ENCODE measurements at places on chromosomes 2 and 18.

- peak; percentile 98 for DNase-seq
Measured at GRCh38 chr2:10931710-10932255, 20.0 kb downstream of the KCNF1 start.

GRCh38 chr2:13522917-13523821 lies 806.4 kb downstream of the TRIB2 start:
- peak; percentile 1 for DNase-seq

GRCh38 chr2:173431191-173431590 lies 76.5 kb downstream of the CDCA7 start:
- no peak for DNase-seq

DNA sequence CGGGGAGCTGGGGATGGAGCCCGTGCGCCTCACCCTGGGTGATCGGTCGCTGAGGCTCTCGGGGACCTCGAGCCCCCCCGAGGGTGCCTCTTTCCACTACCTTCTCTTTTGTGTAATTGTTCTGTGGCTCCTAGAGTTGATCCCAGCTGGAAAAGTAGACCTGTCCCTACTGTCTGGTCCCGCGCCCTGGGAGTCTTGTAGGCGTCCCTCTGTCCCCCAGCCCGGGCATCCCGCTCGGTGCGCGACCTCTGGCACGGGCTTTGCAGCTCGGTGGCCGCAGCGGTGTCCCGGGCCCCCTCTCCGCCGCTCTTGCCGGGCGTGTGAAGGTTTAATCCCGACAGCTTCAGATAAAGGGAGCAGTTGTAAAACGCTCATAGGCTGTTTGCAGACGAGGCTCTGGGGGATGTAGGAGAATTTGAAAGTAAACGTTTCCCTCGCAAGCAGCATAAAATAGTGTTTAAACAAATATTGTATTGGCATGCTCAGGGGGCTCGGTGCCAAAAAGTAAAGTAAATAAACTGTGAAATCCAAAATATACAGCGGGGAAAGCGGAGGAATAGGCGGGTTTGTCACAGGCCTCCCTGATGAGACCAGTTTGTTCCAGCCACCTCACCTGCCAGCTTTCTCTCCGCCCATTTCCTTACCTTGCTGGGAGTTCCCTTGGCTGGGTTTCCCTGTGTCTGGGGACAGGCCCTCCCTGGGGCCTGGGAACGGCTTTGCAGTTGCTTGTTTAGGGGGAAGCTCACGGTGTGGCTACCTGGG lies 1.9 kb downstream of the GLI2 start:
- DNase-seq, result peak; percentile 42

DNA sequence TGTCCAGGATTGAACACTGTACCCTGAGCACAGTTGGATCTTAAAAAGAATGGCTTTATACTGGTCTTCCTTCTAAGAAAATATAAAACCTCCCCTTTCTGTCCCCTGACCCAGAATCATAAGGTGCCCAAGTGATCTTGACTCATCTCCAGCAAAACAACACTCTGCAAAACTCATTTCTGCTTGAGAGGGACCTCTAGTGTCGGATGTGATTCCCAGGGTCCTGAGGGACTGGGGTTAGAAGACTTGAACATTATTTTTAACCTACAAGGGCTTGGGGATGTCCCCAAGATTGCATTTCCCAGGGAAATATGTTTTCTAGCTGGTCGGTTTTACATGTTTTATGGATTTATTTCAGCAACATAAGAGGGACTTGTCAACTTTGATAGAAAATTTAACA lies 1318.5 kb upstream of the CELF4 start:
- DNase-seq, result no peak

DNA sequence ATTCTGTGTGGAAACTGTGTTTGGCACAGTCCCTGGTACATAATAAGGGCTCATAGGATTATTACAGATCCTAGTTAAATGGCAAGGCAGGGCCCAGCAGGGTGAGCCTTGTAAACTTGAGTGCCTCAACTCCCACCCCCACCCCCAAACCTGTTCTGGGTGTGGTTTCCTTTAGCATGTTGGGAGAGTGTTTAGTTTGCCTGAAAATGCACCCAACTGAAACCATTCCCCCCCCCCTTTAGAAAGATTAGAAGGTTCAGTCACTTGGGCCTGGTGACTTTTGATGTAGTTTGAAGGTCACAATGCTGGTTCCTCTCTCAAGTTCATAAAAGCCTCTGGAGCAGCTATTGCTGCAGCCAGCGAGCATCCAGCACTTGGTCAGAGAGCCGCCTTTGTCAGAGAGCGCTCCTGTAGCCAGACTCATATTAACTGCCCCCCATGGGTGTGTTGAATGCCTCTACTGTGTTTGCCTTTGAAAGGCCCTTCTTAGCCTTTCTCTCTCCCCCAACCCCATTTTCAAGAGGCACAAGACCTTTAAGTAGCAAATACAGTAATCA lies 113.7 kb downstream of the SPTBN1 start:
- no peak for DNase-seq

DNA sequence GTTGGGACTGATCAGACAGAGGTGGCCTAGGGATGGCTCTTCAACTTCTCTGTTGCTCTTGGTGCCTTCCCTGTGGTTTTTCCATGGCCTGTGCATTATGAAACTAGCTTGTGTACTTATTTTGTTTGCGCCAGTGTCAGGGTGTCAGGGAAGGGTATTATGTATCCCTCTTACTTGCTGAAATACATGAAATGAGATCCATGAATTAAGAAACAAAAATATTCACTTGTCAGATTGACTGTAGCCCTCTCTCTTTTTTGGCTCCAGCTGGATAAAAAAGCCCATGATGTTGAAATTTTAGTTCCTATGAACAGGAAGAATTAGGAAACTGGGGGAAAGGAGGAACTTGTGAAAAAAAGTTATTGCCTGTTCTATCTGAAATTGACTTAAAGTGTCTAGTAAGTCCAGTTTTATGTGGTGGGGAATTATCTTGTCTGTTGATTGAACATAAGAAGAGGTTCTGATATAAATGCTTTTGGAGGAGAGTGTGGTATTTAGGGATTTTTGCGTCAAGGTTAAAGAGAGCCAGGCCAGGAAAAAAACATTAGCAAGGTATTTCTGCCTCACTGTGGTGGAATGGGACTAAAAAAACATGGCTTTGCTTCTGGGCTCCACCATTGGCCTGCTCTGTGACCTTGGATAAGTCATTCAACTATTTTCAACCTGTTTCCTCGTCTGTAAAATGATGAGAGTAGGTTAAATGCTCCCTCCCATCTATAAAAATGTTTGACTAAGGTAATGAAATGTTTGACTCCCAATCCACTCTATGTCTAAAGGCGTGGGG lies 12.0 kb downstream of the UGP2 start:
- DNase-seq, result peak; percentile 49

- DNase-seq, result peak; percentile 7
Measured at GRCh38 chr2:110848519-110849030, 116.2 kb downstream of the ACOXL start.

DNA sequence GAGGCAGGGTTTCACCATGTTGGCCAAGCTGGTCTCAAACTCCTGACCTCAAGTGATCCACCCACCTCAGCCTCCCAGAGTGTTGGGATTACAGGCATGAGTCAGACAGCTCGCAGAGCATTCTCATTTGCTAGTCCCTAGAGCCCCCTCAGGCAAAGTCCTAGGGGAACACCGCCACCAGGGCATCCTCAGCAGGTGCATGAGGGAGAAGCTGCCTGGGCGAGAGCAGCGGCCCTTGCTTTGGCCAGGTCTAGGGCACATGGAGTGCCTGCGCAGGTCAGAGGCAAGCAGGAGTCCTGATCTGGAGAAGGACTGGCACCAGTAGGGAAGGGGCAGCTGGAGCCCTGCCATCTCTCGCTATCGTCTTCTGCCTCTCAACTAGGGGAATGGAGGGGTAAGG lies 32.4 kb downstream of the NGEF start:
- peak; percentile 48 for DNase-seq

GRCh38 chr18:76460482-76460881 lies 34.6 kb downstream of the ZNF516 start:
- peak; percentile 62 for DNase-seq

DNA sequence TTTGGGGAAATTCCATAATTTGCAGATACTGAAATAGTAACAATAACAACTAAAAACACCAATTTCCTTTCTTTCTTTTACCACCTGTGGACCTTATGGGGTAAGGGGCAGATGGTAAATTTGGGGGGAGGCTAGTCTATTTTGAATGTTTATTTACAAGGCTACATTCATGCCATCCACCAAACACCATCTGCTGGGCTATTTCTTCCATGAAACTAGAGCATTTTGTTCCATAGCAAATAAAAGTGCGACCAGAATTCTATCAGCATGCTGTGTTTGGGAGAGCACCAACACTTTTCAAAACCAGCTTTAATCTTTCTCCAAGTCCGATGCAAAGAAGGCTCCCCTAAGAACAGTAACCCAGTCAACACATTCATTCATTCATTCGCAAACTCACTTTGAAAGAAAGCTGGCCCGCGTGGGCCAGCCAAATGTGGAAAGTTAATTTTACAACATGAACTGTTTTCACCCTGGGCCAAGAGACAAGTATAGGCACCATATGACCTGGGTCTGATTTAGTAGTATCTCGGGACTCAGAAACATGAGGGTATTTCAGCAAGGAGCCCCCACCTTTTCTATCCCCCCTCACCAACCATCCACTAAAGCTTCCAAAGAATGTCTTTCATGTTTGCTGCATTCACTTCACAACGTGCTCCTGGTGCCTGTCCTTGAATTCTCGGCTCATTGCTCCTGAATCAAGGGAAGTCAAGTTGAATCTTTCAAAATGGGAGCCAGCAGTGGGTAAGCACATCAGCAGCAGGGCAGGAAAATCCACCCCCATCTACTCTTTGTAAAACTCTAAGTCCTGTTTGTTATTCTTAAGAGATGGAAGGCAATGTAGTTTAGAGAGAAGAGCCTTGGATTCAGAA lies 210.6 kb downstream of the C1D start:
- no peak for DNase-seq

DNA sequence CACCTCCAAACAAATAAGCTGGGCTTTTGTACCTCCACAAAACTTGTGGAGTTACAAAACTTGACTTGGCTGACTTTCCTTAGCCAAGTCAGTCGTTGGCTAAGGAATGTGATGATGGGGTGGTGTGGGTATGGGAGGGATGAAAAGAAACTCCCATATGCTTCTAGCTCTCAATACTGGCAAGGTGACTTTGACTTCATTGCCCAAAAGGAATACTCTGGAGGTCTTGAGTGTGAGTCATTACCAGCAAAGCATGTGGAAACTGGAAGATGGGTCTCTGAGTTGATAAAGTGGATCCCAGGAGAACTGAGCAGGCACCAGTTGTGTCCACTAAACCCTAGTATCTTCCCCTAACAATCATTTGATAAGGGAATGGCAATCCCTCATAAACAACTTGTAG lies 226.7 kb downstream of the GULP1 start:
- peak; percentile 74 for DNase-seq

DNA sequence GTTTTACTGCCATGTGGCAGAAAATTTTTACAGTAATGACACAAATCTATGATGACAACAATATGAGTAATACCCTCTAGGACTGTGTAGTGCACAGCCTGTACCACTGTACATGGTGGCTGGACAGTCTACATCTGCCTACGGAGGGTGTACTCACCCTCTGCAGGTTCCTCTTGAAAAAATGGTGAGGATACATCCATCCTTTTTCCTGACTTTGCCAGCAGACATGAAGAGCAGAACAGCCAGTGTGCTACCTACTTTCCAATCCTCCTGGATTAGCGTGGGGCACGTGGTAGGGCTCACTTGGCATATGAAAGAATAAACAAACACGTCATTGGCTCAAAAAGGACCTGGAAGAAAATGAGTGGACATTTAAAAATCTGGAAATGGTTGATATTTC lies 62.6 kb downstream of the TRPM8 start:
- DNase-seq, result peak; percentile 68

DNA sequence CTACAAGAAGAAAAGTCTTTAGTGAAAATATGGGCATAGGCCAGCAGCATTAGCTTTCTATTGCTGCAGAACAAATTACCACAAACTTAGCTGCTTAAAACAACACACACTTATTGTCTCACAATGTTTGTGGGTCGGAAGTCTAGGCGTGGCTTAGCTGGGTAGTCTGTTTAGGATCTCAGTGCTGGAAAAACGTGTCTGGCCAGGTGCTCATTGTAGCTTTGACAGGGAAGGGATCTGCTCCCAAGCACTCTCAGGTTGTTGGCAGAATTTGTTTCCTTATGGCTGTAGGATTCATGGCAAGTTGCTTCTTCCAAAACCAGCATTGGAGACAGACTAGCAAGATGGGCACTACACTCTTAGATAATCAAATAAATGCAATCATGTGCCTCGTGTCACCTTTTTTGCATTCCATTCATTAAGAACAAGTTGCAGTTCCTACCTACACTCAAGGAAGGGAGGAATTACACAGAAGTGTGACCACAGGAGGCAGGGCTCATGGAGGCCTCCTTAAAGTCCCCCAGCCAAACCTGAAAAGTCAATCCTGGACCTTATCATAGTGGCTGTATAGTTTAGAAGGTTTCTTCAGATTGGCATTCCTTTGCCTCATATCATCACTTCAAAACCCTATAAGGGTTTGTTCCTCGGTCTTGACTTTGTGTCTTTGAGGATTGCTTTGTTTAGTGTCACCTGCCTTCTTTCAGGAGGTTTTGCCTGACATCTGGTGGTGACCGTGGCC lies 17.3 kb downstream of the MRPL30 start:
- DNase-seq, result no peak

DNA sequence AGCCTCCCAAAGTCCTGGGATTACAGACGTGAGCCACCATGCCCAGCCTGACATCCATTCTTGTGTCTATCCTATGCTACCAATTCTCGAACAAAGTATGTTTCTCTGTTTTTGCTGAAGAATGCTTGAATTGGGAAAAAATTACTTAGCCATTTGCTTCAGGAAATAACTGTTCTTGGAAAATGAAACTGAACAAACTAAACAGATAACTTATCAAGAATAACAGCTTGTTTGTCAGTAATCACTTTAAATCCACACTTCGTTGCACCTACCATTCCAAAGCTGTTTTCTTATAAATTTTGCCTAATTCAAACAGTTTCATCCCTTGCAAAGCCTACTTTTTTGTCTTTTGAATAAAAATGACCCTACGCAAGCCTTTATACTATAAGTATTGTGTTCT lies 672.9 kb downstream of the SUCLG1 start:
- DNase-seq, result no peak

GRCh38 chr2:115484486-115484885 lies 1042.0 kb downstream of the DPP10 start:
- no peak for DNase-seq

DNA sequence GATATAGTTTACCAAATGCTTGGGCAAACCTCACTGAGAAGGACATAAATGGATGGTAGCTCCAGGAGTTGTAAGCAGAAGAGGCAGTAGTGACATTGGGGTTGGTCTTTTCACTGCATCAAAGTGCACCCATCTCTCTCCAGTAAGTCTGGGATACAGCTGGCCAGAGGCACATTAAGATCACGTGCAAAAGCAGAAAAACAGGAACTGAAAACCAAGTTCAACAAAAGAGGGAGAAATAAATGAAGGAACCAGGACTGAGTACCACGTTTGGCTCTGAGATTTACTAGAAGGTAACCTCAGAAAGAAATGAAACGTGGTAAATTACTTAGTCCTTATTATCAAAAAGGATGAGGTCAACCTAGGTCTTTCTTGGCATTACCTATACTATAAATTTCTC lies 259.2 kb downstream of the OSR1 start:
- DNase-seq, result no peak

- no peak for DNase-seq
Measured at GRCh38 chr2:233705911-233706506, 6.7 kb upstream of the UGT1A5 start.

- DNase-seq, result no peak
Measured at GRCh38 chr18:23542461-23542860, 39.1 kb downstream of the RMC1 start.
